AG08396 (cell line): ENCODE measurements at places on chromosomes 6 and 20.

- no peak for DNase-seq
Observed at GRCh38 chr6:107355659-107356058, 103.7 kb downstream of the PDSS2 start.

GRCh38 chr6:46491201-46491627 lies at the start of gene RCAN2:
Gene RCAN2, minus strand, starts transcription at chr6:46491449.
- DNase-seq: peak; percentile 74

- DNase-seq: no peak
Observed at GRCh38 chr6:85458184-85458583, 8.3 kb downstream of the NT5E start.

DNA sequence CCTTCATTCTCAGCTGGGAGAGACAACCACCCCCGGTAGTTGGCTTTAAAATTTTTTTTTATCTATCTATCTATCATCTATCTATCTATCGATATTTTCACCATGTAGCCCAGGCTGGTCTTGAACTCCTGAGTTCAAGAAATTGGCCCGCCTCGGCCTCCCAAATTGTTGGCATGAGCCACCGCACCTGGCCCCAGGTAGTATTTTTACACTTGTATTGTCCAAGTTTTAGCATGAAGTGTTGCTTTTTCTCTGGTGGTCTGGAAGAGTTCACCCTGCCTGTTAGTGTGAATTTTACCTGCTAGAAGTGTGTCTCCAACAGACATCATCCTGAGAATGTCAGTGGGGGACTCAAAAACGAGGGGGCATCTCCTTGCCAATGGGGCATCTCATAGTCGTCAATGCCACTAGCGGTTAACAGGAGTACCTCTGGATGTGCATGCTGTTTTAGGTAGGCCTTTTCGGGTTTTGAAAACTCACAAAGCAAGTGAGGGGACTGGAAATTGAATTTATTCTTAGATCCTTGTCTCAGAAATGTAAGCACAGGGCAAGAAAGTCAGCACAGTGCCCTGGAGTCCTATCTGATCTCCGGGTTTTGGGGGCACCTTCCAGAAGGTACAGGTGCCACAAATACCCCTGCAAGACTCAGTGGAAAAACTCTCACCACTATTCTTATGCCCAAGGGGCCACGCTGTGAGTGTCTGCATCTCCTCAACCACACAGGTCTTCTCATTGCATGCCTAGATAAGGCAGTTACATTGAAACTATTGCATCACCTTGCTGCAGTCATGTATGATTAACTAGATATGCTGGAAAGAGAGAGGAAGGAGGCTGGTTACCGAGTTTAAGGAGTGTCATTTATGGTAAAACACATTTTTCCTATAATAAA lies 37.1 kb downstream of the TNFAIP3 start:
- no peak for DNase-seq

- DNase-seq: no peak
Observed at GRCh38 chr20:6530779-6531315, 236.6 kb upstream of the BMP2 start.

DNA sequence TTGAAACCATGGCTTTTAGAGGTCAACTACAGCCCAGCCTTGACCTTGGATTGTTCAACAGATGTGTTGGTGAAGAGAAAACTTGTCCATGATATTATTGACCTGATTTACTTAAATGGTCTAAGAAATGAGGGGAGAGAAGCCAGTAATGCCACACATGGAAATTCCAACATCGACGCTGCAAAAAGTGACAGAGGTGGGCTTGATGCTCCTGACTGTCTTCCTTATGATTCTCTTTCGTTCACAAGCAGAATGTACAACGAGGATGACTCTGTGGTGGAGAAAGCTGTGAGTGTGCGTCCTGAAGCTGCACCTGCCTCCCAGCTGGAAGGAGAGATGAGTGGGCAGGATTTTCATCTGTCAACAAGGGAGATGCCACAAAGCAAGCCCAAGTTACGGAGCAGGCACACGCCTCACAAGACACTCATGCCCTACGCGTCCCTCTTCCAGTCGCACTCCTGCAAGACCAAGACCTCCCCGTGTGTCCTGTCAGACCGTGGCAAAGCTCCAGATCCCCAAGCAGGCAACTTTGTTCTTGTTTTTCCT lies 16.2 kb downstream of the TTLL2 start:
- no peak for DNase-seq

DNA sequence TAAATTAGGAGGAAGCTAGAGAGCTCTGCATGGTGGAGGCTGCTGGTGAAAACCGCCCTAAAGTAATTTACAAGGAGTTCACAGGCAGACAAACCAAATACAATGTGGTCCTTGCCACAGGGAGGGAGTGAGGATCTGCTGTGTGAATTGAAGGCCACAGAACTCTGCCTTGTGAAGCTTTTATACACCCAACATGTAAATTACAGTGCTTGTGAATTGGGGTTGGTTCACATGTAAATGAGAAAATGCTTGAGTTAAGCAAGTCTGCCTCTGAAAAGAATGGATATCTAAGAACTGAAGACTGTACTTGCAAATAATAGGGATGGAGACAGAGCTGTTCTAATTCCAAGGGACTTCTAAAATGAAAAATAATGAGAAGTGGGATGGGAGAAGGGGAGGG lies 194.2 kb downstream of the SLC35F1 start:
- no peak for DNase-seq

DNA sequence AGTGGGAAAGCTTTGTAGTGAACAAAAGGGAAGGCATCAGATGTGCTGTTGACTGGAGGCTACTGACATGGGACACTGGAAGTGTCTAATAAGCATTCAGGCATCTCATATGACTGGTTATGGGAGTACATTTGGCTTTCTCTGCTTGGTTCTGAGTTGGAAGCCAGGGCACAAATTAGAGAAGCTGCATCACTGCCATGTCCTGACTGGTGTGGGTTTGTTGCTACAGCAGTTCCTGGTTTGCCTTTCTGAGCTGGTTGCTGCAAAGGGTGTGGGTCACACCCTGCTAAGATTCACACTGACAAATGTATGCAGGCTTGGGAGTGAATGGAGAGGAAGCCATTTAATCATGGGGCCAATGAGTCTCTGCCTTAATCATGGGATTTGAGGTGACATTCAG lies 36.2 kb upstream of the NANP start:
- DNase-seq: no peak

GRCh38 chr6:96841345-96841744 lies 4.1 kb upstream of the GPR63 start:
- DNase-seq: no peak

DNA sequence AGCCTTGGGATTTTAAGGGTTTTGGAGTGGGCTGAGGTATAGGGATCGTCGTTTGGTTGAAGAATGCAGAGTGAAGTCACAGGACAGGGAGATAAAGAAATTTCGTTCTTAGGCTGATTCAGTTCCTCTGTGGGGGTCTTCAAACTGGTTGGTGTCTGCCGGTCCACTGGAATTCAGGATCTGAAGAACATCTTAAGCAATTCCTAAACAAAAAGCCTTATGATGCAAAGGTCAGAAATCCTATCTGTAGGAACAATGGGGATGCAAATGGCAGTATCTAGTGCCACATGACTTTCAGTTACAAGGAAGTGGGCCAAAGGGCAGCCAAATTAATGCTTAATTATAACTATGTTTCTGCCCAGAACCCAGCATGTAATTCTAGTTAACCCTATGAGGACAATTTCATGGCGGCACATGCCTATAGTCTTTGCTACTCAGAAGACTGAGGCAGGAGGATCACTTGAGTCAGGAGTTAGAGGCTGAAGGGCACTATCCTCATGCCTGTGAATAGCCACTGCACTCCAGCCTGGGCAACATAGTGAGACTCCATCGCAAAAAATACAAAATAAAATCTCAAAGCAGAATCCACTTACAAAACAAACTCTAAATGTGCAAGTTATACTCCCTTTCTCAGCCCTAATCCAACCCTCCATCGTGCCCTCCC lies 4.6 kb upstream of the SLC2A10 start:
- no peak for DNase-seq

GRCh38 chr6:12935637-12936036 lies 219.1 kb downstream of the PHACTR1 start:
- no peak for DNase-seq

DNA sequence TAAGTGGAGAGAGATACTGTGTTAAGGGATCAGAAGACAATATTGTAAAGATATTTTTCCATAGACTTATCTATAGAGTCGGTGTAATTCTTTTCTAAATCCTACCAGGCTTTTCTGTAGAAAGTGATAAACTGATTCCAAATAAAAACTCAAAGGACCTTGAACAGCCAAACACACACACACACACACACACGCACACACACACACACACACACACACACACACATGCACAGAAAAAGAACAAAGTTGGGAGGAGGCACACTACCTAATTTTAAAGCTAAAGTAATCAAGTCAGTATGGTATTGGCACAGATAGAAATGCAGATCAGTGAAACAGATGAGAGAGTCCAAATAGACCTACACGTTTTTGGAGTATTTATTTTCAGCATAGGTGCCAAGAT lies 456.2 kb downstream of the CDC5L start:
- no peak for DNase-seq

DNA sequence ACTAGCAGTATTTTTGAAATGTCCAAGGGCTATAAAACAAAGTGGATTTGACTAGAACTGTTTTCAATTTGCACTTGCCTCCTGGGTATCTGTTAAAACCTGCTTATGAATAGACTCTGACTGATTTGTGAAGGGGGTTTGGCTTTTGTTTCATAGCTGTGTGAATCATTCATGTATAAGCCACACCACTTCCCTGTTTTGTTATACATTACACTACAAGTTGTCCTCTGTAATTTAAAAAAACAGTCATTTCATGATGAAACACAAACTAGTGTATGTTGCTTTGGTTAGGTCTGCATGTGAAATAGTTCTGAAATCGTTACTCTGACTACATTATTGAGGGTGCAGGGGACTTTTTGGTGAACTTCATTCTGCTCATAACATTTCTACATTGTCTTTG lies 121.7 kb downstream of the NKAIN2 start:
- DNase-seq: no peak

GRCh38 chr20:53681352-53682212 lies 87.9 kb upstream of the ZNF217 start:
- DNase-seq: no peak

DNA sequence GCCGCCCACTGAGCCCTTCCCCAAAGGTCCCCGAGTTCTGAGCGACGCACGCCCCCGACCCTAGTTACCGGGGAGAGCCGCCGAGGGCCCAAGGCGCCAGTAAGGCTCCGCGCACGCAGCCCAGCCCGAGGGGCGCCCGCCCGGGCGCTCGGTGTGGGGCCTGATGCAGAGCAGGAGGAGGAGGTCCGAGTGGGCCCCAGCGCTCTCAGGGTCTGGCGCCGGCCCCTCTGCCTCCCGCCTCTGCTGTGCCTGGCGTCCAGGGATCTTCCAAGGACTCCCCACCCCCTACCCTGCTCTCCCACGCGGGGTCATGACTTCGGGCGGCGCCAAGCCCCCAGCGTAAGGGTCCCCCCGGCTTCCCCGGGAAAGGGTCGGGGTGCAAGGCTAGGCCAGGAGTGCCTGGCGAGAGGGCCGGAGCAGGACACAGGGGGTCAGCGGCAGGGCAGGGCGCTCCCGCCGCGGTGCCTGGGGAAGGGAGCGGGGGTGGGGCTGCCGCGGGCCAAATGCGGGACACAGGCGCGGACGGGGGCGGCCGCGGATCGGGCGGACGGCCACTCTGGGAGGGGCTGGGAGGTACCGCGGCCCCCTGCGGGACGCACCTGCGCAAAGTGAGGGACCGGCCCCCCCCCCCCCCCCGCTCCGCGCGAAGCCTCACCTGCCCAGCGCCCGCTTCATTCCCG lies 637 bp downstream of the ABHD12 start:
- DNase-seq: peak; percentile 48

DNA sequence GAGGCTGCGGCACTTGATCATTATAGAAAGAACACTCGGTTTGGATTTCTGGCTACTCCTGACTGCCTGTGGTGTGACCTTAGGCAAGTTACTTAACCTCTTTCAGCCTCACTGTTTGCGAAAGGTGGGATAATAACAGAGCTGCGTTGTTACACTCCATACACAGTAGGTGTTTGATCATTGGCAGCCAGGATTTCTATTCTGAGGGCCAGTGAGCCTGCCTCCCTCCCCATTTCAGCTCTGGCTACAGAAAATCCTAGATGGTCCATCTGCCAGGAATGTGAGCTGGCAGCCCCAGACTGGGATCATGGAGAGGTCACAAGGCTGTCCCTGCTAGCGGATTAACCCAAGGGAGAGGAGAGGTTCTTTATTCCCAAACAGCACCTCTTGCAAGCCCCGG lies 2.7 kb downstream of the KCNB1 start:
- DNase-seq: no peak

- peak; percentile 42 for DNase-seq
Observed at GRCh38 chr6:109349419-109349987, 32.8 kb downstream of the CD164 start.

- no peak for DNase-seq
Observed at GRCh38 chr6:40457261-40457660, 129.9 kb downstream of the LRFN2 start.

- no peak for DNase-seq
Observed at GRCh38 chr6:3228046-3228671, 706 bp upstream of the TUBB2B start.

- no peak for DNase-seq
Observed at GRCh38 chr6:53112871-53113270, 35.8 kb downstream of the GCM1 start.

DNA sequence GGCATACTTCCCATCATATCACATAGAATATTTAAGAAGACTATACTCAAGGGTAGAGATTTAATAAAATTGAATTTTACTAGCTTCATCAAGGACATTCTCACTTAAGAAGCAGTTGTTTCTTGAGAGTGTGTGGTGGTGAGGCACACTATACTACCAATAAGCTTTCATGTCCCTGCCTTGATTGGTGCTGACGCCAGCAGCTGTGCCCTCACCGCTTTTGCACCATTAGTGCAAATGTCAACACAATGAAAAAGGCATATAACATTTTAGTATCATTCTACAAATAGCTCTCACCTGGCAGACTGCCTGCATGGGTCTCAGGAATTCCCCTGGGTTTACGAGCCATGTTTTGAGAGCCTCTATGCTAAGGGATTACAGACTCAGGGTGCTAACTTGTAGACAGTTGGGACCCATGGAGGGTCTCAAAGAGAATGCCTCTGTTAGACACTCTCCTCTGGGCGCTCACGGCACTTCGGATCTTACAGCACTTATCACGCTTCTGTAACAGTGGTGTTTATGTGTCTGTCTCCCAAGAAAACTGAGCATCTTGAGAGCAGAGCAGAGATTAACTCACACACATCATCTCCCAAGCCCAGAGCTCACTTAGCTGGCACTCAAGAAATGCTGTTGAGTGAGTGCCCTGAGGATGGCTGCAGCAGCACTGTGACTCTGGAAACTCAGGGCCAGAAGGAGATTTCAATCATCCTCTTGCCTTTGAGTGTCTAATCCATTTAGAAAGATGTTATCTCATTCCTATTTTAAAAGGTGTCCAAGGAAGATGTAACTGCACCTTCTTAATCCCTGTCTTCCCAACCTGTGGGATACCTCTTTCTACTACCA lies 143.3 kb upstream of the GPR6 start:
- no peak for DNase-seq
